Activated T-cell treated with anti-CD3 and anti-CD28 coated beads for 24 hours (primary cell): ENCODE measurements at places on chromosomes 1 and 21.

- no peak for DNase-seq
Measured at GRCh38 chr1:221200464-221200863, 321.2 kb downstream of the HLX start.

- DNase-seq, result no peak
Measured at GRCh38 chr1:155166471-155167165, 6.5 kb downstream of the KRTCAP2 start.

DNA sequence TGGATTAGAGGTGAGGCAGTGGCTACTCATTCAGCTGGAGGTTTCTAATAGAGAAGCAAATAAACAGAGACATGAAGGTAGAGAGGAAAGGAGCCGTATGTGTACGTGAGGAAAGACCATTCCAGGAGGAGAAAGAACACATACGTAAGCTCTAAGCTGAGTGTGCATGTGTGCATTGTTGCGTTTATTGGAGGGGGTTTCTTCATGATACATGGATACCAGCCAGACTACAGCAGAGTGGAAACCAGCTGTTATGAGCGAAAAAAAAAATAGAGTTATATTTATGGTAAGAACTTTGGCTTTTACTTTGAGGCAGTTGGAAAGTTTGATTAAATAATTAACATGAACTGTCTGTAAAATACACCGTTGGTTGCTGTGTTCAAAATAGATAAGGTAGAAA is 173.4 kb upstream of the RGS18 start:
- no peak for DNase-seq

- DNase-seq, result no peak
Measured at GRCh38 chr1:10189659-10190058, 20.7 kb upstream of the KIF1B start.

DNA sequence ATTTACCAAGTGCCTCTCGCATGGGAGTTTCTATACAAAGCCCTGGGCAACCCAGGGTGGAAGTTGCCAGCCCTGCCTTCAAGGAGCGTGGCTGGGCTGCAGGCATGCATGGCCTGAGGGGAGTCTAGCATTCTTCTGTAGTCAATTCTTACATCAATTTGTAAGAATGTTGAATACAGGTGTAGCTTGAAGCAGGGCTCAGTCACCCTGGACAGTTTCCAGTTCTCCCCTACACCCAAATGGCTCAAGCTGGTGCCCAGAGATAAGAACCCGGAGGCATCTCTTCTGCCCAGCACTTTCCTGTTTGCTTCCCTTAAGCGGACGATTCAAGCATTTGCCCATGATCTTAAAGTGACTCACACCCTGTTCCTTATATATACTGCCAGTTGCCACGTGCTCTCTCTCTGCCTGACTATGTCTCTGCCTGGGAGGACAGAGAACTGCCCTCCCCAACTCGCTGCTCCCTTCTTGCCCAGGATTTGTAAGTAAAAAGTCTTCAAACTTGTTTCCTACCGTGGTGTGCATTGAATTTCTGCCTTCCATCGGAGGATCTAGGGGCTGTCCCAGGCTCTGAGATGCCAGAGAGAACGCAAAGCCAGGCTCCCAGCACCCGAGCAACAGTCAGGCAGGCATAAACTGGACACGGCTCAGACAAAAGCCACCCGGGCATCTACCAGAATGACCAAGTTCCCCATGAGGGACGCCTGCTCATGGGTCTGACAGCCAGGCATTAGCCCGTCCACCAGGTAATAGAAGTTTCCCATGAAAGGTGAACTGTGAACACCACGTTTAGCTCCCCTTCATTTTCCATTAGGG is 50.9 kb upstream of the AJAP1 start:
- no peak for DNase-seq

DNA sequence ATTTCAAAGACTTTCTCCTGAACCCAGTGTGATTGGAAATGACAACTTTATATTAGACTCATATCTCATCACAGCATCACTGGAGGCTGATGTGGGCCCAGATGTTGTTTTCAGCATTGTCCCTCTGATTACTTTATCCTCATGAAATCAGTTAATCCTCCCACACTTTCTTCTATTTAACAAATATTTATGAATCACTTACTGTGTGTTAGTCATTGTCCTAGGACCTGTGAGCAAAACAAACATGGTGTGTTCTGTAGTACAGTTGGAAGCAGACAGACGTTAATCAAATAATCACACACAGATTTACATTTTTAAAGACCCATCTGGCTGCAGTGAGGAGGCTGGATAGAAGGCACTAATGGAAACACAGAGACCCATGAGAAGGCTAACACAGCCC is 383.7 kb downstream of the PRDM2 start:
- no peak for DNase-seq

DNA sequence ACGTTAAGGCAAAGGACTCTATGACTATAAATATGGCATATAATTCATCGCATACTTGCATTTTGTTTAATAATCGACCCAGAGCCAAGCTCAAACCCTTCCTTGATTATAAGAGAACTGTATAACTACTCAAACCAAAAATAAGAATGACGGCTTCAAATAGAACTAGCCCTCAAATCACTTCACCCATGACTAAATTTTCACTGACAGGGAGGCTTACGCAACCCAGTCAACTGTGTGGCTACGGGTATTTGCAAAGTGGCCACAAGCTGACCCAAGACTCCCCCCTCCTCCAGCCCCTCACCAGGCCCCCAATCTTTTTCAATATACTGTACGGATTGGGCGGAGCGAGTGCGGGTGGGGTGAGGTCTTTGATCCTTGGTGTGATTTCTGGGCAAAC is 268.3 kb downstream of the ASTN1 start:
- DNase-seq, result no peak

DNA sequence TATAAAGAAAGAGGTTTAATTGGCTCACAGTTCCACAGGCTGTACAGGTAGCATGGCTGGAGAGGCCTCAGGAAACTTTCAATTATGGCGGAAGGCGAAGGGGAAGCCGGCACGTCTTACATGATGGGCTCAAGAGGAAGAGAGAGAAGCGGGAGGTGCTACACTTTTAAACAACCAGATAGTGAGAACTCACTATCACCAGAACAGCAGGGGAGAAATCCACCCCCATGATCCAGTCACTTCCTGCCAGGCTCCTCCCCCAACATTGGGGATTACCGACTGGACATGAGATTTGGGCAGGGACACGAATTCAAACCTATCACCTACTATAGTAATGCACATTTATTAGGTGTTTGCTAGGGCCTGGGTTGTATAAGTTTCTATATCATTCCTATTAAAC is 117.8 kb downstream of the ZMYM4 start:
- no peak for DNase-seq

DNA sequence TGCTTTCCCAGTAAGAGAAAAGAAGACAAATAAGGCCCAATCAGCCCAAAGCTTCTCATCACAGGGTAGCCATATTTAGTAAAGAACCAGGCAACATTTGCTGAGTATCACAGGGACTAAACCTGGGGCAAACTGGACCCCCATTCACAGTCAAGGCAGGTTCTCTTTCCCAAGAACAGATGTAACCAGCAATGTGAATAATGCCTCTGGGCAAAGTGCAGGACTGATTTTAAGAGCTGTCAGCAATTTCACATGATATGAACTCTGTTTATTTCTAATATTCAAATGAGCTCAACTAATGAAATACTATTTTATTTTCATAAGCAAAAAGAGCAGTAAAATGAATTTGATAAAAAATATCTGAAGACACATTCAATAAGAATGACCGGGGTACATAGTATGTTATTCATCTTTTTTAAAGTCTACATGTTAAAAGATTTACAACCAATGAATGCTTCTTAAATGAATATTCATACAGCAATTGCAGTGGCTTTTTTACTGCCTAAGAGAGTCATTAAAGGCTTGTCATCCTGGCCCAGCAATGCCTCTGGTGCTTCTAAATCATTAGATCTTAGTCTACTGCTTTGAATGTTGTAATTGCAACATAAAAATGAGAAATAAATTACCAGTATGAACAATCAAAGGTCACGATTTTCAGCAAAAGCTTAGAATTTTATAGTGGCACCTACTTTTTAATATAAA is 308.8 kb downstream of the SMYD3 start:
- no peak for DNase-seq

GRCh38 chr1:25430967-25431881 is 527 bp downstream of the MACO1 start:
- no peak for DNase-seq

GRCh38 chr1:209389258-209389657 is 194.3 kb upstream of the CAMK1G start:
- no peak for DNase-seq

DNA sequence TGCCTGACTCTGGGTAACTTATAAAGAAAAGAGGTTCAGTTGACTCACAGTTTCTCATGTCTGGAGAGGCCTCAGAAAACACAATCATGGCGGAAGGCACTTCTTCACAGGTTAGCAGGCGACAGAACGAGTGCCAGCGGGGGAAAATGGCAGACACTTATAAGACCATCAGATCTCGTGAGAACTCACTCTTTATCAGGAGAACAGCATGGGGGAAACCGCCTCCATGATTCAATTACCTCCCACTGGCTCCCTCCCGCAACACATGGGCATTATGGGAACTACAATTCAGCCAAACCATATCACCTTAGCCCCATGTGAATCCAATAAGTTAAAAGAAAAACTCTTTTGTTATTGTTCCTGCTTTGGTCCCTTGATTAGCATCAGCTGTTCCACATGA is 725.2 kb downstream of the LRRIQ3 start:
- DNase-seq, result no peak

DNA sequence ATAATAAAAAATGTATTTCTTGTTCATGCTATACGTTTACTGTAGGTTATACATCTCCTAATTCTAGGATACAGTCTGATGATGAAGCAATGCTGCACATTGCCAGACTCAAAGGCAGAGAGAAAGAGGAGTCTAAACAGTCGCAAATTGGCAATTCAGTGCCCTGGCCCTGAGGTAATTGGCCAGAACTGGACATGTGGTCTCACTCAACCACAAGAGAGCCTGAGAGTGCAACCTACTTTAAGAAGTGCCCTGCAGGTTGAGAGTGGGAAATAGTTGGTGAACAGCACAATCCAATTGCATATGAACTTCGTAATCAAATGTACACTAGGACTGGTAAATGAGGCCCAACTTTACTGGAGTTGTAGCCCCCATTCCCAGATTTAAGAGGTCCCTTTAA is 5.0 kb upstream of the SLC35A3 start:
- DNase-seq, result no peak

GRCh38 chr1:234726359-234726943 is 116.5 kb upstream of the IRF2BP2 start:
- no peak for DNase-seq

DNA sequence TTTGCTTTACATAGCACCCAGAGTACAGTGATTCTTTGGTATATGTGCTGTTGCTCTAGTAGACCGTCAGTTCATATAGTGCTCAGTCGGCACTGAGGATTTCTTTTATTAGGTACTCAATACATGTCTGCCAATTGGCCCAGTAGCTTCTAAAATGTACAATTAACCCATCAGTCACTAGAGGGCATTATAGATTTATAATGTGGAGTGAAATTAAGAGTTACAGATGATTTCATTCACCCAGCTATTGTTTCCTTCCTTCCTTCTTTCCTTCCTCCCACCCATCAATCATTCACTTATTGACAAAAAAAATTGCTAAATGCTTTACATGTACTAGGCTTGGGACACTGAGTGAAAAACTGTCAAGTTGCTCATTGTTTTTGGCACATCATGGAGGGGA is 263.6 kb upstream of the USP24 start:
- no peak for DNase-seq

DNA sequence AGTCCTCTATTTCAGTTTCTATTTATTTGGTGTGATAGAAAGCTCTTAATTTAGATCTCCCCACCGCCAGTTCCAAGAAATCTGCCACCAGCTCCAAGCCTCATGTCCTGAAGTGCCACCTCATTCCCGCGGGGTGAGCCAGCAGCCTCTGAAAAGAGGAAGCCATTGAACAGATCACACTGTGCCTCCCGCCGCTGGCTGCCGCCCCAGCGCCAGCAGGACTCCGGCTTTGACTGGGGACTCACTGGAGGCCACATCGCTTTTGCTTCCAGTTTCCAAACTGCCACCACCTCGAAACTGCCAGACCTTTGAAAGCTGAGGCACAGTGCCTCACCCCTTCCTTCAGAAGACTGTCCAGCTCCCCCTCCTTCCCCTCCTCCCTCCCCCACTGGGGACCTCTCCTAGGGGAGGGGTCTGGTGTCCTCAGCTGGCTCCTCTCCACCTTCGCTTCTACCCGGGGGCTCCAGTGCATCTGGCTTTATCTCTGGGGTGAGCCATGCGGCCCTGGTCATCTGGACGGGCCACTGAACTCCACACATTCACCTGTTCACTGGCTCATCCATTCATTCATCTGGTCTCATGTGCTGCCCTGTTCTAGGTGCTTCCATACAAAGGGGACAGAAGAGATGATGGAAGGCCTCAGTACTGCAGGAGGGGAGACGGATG is 58.9 kb downstream of the VPS26C start:
- no peak for DNase-seq

GRCh38 chr21:15688809-15689208 is 41.0 kb upstream of the USP25 start:
- DNase-seq, result no peak

DNA sequence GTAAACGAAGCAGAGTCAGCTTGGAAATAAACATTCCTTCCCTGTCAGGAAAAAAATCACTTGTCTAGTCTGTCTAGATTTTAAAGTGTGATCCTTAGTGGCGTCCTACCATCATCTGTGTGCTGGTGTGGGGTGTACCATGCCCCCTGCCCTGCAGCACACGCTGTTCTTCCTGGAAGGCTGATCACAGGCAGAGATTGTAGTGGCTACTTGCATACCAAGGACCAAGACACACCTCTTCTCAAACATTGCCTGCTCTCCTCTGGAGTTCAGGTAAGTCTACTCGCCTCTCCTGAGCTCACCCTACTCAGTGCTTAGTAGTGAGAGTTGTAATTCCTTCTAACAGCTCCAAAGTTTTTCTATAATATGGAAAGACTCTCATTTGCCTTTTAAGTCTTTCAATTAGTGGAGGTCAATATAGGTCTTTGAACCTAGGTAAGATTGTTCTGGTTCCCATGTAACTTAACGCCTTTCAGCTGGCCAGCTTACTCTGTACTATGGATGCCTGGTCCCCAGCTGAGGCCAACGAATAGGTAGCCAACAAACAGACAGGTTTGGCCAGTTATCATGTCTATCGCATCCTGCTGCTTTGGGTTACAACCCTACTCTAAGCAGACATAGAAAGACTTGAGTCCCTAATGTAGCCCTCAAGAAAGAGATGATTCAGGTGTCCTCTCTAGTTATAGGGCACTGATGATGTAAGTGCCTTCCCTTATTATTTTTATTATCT is 55.4 kb downstream of the XCL1 start:
- DNase-seq, result no peak

DNA sequence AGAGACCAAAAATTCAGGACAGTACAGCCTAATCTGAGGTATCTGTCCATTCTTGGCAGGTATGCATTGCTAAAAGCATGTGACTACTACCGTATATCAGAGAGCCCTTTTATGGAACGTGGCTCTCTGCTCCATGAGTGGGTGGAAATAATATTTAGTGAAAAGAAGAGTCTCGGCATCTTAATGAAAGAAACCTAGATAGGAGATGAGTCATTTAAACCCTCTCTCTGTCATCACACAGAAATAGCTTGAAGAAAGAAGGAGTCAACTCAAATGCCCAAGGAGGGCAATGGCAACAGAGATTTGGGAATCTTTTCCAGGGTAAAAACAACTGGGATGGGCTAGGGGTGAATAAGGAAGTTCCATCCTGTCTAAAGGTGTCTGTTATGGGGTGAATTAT is 528.2 kb downstream of the SMYD3 start:
- no peak for DNase-seq

- no peak for DNase-seq
Measured at GRCh38 chr1:197173571-197174507, 27.4 kb upstream of the ASPM start.

GRCh38 chr1:92817986-92818764 is 13.7 kb upstream of the RPL5 start:
- no peak for DNase-seq
